ENCODE measurements at places on chromosomes 1 and 21.

GRCh38 chr21:44844256-44844655 is 26.4 kb upstream of the SUMO3 start:
- no peak for DNase-seq

DNA sequence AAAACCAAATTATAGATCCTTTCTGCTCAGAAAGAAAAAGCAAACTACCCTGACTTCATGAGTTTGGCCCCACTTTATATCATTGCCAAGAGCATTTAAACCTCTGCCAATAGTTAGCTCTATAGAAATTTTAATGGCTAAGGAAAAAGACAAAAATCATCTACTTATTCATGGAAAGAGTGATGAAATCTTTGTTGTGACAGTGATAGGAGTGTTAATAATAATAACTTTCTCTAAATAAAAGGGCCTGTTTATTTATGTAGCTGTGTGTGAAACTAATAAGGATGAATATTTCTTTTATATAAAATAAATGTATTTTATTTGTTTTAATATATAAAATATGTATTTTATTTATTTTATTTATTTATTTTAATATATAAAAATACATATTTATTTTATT is 6.4 kb downstream of the CHODL start:
- DNase-seq, result no peak

DNA sequence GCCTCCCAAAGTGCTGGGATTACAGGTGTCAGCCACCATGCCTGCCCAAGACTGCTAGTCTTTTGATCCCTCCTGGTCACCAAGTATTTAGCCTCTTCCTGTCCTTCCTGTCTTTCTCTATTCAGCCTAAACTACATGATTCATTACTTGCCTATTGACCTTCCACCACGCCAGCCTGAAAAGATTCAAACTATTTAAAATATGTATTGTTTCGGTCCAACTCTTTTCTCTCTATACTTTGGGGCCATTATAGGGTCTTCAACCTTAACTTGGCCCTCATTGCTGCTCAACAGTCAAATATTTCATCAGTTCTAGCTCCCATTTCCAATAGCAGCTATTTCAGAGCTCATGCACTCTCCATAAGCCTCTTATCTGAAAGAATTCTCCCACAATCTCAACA is 153.0 kb downstream of the TNFSF18 start:
- DNase-seq, result no peak

- no peak for DNase-seq
Measured at GRCh38 chr1:229431284-229432115, 2.4 kb downstream of the ACTA1 start.

DNA sequence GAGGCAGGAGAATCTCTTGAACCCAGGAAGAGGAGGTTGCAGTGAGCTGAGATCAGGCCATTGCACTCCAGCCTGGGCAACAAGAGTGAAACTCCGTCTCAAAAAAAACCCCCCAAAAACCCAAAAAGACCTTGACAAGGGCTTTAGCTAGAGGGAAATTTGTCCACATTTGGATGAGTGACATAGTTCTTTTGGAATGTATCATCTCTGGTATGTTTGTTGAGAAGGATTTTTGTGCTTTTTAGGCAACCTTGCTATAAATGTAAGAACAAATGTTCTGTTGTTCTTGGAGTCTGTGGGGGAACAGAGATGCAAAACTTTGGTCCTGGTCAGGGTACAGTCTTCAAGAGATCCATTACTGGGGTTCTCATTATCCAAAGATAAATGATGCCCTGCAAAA is 28.9 kb downstream of the INAVA start:
- no peak for DNase-seq

DNA sequence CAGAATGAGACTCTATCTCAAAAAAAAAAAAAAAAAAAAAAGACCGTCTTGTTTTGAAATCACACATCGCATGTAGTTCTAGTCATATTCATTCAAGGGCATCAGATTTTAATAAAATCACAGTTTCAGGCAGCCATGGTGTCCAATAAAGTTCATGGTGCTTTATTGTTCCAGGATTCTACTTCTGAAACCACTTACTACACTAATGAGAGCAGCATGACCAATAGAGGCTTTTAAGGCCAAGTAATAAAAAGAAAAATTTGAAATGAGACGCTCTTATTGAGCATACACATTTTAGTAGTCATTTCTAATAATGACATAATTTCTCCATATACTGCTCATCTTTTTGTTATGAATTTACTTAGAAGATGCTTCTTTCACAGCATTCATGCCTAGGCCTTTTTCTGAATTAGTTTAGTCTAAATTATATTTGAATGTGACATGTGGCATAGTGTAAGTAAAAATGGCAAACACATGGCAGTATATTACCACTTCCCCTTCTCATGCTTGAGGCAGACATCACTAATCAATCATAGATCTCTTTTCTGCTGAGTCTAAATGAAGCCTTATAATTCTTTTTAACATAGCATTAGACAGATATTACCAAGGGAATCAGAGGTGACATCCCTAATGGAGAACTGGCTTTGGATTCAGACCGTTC is 18.5 kb downstream of the NTMT2 start:
- no peak for DNase-seq
